Stimulated activated CD8-positive, alpha-beta memory T cell treated with anti-CD3 and anti-CD28 coated beads, Interleukin-2, amount 100 ng/mL, for 1 hour (primary cell): ENCODE measurements at places on chromosomes 4 and X.

DNA sequence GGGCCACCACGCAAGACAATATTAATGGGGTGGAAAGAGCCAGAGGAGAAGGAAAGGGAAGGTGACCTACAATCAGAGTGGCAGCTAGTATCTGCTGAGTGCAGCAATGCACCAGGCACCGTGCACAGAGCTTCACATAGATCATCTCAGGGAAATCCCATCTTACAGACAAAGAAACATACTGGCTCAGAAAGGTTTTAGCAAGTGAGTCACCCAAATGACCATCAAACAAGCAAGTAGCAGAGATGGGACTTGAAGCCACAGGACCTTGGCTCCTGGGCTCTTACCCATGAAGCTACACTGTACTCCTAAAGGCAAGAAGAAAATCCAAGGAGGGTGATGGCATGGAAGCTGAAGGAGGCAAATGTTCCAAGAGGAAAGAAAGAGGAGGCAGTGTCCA, 6.8 kb downstream of the ANXA5 start:
- no peak for DNase-seq

GRCh38 chrX:19057856-19058255, 64.4 kb downstream of the ADGRG2 start:
- no peak for DNase-seq

DNA sequence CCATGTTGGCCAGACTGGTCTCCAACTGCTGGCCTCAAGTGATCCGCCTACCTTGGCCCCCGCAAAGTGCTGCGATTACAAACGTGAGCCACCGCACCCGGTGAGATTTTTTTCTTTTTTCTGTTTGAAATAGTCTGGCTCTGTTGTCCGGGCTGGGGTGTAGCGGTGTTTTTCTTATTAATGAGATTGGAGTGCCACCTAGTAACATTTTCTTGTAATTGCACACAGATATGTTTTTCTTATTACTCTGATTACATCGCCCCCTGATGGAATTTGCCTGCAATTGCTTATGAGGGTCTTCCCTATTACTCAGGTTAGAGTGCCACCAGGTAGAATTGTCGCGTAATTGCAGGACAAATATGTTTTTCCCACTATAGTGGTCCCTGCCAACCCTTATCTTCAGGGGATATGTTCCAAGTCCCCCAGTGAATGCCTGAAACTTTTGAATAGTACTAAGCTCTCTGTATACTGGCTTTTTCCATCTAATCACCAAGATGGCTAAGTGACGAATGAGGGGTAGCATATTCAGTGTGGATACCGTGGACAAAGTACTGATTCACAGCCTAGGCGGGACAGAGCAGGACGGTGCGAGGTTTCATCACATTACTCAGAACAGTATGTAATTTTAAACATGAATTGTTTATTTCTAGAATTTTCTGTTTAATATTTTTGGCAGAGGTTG, 8.6 kb upstream of the PDHA1 start:
- DNase-seq = no peak

DNA sequence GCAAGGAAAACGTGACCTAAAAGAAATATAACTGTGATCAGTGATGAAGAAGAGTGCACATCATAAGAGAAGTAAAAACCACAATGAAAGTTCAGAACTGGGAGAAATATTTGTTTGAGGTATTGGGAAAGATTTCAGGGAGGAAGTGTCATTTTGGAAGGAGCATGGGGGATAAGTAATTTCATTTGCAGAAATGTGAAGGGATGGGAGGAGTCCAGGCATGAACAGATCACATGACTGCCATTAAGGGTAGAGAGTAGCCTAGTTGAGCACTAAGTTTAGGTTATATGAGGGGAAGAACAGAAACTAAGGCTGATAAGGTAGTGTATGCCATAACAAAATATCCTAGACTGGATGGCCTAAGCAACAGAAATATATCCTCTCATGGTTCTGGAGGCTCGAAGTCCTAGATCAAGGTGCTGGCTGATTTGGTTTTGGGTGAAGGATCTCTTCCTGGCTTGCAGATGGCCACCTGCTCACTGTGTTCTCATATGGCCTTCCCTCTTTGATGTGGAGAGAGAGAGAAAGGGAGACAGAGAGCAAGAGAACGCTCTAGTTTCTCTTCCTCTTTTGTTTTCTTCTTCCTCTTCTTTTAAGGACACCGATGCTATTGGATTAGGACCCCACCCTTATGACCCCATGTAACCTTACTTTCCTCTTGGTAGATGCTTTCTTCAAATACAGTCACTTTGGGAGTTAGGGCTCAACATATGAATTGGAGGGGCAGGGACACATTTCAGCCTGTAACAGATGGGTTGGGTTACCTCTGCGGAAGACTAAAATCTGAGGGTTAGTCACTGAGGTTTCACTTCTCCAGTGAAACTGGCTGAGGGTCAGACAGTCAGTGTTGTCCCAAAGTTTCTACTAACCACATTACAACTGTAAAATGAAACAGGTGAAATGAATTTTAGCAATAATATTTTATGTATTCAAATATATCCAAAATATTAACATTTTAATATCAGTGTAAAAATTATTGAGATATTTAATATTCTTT, 77.9 kb downstream of the EGF start:
- no peak for DNase-seq

DNA sequence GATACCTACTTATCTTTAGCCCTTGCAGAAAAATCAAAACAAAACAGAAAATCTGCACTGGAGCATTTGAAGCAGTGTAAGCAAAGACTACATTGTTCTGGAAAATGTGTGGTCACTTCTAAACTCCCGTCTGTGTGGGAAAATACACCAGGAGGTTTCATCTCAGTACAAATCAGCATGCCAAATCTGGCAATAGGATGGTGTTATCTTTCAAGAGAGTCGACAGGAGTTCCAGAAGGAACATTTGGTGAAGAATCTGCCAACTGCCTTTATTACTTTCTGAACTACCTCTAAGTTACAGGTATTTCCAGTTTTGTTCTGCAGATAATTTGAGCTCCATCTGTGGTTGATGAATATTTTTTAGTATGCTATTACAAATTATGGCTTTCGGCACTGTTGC, 1348.0 kb downstream of the RAPGEF2 start:
- no peak for DNase-seq

- no peak for DNase-seq
Measured at GRCh38 chrX:38151441-38151840, 69.2 kb downstream of the SRPX start.

DNA sequence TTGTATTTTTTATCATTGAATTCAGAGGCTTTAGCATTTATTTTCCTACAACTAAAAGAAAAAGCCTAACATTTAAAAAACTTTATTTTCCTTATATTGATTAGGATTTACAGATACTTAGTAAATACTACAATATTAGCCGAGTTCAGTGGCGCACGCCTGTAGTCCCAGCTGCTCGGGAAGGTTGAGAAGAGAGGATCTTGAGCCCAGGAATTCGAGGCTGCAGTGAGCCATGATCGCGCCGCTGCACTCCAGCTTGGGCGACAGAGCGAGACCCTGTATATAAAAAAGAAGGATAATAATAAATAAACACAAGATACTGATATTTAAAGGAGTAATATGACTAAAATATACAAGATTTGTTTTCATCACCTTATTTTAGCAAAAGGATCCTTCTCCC, 681 bp upstream of the UPF3B start:
- DNase-seq = no peak

DNA sequence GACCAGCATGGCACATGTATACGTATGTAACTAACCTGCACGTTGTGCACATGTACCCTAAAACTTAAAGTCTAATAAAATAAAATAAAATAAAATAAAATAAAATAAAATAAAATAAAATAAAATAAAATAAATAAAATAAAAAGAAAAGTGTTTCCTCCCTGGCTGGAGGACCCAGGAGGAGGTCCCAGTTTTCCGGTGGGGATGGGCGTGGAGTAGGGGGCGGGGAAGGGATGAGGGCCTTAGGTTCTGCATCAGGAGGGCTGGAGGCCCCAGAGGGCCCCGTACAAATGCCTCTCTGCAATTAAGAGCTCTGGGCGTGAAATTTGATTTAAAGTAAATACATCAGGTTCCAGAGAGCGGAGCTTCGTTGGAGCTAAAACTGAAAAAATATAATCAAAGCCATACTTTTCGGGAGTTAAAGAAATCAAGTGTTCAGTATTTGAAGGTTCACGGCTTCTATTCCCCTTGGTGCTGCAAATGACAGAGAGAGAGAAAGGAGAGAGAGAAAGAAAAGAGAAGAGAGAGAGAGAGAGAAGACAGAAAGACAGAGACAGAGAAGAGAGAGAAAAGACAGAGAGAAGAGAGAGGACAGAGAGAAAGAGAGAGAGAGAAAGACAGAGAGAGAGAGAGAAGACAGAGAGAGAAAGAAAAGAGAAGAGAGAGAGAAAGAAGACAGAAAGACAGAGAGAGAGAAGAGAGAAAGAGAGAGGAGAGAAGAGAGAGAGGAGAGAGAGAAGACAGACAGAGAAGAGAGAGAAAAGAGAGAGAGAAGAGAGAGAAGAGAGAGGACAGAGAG, 8.7 kb upstream of the SHOX start:
- DNase-seq = no peak

DNA sequence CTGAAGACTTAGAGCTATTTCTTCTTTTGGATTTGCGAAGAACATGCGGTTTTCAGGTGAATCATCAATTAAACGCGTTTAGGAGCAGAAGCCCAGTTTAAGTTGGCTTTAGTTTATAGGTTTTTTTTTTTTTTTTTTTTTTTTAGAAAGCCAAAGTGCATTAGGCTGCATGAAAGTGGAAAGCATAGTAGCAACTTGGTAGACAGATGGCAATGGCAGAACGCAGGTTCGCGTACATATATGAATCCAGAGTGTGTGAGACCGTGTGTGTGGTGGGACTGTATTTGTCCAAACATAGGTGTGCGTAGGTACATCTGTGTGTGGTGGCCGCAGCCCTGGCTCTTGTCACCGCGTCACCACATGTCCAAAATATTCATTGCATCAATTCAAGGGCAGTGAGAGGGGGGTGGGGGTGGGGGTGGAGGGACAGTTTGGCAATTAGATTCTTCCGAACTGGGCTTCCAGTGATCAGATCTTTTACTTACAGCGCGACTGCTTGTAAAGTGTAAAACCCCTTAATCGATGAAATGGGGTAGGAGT, 901 bp downstream of the JADE1 start:
- DNase-seq = peak; percentile 9

DNA sequence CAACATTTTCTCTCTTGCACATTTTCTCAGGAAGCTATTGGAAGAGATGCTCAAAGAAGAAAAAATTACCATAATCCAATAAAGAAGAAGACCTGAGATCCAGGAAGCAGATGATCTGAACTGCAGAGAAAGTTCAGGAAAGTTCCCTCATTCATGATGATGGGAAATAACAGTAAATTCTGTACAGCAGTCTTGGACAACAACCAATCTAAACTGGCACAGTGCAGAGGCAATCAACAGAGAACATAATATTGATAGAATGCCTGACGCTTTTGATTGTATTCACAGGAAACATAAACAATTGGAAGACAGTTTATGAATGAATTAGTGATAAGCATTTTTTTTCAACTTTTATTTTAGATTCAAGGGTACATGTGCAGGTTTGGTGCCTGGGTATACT, 428.9 kb downstream of the KCTD8 start:
- no peak for DNase-seq

DNA sequence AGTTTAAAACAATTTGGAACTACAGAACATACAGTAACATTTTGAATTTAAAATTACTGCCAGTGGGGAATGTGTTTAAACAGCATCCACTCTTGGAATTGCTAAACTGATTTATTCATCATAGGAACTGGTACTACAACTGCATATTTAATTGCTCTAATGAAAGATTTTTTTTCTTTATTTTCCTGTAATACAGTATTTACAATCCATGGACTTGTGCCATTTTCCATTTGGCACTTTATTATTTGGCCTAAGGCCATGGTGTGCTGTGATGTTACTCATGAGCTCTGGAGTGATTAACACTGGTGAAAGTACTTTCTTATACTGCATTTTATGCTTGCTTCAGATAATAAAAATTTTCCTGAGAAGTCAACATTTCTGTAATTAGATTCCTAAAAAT, 69.7 kb upstream of the NUDT6 start:
- DNase-seq = no peak

GRCh38 chr4:134027931-134028330, 173.7 kb downstream of the PABPC4L start:
- no peak for DNase-seq

DNA sequence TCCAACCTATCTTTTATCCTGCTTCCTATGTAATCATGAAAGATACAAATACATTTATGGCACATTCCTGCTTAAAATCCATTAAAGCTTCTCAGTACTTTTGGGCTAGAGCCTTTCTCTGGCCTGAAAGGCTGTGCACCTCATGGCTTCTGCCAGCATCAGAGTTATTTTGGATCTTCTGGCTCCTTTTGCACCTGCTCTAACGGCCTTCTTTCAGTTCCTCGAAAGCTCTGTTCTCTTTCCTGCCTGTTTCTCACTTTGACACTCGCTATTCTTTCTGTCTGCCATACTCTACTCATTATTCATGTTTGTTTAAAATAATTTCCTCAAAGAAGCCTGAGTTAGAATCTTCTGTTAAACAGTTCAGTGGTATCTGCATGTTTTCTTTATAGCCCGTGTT, 86.0 kb downstream of the LRP2BP start:
- DNase-seq = no peak

DNA sequence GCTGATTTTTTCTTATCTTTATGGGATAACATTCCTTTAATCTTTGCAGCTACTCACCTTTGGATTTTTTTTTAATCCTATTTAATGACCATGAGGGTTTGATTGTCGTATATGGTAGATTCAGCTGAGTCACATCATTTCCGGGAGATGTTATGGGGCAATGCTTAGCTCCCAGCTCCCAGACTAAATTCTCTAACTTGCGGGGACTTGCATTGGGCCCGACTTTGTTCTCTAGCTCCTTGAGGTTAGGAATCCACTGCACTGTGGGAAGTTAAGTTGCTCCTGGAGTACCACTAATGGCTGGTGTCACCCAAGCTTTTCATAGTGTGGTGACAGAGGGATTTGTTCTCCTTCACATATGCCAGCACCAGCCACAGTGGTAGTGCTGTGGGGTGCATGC, 287.4 kb downstream of the TECRL start:
- no peak for DNase-seq

GRCh38 chr4:40621229-40621591, 8.5 kb downstream of the RBM47 start:
- no peak for DNase-seq

- no peak for DNase-seq
Measured at GRCh38 chr4:77911842-77912450, 49.3 kb downstream of the MRPL1 start.

DNA sequence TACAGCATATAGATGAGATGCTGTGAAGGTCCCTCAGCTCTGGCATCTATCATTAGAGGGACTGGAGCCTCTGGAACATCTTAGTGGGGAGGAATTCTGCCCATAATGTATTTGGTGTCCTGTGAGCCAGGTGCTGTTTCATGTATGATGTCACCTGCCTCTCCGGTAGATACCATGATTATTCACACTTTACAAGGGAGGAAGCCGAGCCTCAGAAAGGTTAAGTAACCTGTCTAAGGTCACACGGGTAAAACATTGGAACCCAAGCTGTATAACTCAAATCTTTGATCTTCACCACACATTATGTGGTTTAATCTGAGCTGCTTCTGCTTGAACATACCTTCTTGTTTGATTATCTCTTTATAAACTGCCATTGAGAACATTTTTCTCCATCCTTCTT, 442.8 kb downstream of the BCOR start:
- no peak for DNase-seq
